ENCODE measurements at places on chromosomes 11 and 22. TPM values are rescaled to one million over a fixed set of nuclear protein-coding genes. Genes with fewer than 3 reads are reported as not detected.

DNA sequence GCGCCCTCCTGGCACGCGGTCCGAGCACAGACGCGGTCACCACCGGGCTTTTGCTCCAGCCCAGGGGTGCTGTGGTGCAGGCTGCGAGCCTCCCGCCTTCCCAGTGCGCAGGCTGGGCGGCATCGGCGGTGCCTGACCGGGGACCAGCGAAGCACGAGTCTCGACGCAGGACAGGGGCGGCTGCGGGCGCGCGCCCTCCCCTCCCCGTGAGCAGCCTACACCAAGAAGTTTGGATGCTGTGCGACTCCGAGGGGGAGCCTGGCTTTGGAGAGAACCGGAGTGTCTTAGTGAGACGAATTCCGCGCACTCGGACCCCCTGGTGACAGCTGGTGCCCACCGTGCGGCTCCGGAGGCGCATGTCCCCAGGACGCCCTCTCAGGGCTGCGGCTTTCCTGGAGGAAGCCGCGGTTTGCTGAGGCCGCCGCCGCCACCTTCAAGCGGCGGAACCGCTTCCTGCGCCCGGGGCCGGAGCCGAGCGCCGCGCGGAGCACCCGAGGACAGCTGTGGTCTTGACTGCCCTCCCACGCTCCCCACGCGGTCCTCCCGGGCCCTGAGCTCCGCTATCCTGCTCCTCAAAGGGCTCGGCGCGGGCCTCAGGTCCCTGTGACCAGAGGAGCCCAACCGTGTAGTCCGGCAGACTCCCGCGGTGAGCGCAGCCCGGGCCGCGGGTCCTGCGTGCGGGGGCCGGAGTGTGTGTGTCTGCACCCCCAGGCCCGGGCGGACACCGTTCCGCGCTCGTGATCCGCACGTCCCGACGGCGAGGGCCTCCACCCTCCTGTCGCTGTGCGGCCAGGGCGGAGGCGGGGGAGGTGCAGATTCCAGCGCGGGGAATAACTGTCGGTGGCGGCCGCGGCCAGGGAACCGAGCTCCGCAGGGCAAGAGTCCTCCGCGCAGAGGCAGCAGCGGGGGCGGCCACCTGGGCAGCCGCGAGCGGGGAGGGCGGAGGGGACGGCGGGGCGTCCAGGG, 1.7 kb downstream of the FGF3 start:
- H3K36me3 ChIP-seq = peaks cover 3% of the 10 kb centered on the region
- no peaks in the 10 kb centered on the region for H3K4me1 ChIP-seq
- peaks cover 48% of the 10 kb centered on the region for H3K27me3 ChIP-seq
- peak overlapping the region; percentile 25 for H3K4me3 ChIP-seq
- DNase-seq = no peak
- H3K27ac ChIP-seq = no peak overlapping the region

- no peak overlapping the region for H3K4me3 ChIP-seq
- no peaks in the 10 kb centered on the region for H3K36me3 ChIP-seq
- H3K27me3 ChIP-seq = peaks cover 19% of the 10 kb centered on the region
- peaks cover 3% of the 10 kb centered on the region for H3K4me1 ChIP-seq
Measured at GRCh38 chr11:29334776-29335130, 682.1 kb downstream of the KCNA4 start.

DNA sequence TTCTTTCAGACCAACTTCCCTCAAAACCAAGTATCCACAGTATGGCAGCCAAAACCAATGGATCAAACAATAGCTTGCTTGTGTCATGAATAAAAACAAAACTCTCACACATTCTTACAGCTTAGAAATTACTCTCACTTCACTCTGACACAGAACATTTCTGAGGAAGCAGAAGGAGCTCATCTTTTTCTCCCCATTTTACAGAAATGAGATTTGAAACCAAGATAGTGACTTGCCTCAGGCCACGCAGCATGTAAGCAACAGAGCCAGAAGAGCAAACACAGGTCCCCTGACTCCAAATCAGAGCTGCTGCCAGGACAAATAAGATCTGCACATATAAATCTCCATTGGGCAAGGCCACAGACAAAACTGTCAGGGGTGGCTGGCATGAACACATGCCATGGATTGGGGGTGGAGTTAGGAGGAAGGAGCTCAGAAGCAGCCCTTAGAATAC, 64.8 kb downstream of the RAB30 start:
- H3K4me1 ChIP-seq = peaks cover 58% of the 10 kb centered on the region
- no peak for DNase-seq
- H3K27me3 ChIP-seq = no peaks in the 10 kb centered on the region
- H3K36me3 ChIP-seq = peaks cover 3% of the 10 kb centered on the region
- no peak overlapping the region for H3K4me3 ChIP-seq

DNA sequence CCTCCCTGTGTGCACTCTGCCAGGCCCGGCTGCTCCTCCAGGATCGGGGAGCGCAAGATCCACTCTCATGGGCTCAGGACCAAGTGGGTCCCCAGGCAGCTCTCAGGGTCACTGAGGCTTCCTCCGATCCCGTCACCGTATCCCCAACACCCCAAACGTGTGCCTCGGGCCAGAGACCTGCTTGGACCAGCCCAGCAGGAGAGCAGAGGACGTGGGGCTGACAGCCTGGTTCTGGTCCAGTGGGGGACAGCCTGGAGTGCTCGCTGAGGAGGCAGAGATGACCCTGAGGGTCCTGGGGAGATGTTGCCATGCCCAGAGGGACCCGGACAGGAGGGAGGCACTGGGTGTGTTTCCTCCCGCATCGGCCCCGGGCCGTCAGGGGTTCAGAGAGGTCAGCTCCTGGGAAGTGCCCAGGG, 1402.6 kb downstream of the BRD1 start:
- H3K4me3 ChIP-seq = no peak overlapping the region
- no peak overlapping the region for H3K27ac ChIP-seq
- H3K36me3 ChIP-seq = no peaks in the 10 kb centered on the region
- H3K4me1 ChIP-seq = peaks cover 39% of the 10 kb centered on the region
- no peak for DNase-seq

DNA sequence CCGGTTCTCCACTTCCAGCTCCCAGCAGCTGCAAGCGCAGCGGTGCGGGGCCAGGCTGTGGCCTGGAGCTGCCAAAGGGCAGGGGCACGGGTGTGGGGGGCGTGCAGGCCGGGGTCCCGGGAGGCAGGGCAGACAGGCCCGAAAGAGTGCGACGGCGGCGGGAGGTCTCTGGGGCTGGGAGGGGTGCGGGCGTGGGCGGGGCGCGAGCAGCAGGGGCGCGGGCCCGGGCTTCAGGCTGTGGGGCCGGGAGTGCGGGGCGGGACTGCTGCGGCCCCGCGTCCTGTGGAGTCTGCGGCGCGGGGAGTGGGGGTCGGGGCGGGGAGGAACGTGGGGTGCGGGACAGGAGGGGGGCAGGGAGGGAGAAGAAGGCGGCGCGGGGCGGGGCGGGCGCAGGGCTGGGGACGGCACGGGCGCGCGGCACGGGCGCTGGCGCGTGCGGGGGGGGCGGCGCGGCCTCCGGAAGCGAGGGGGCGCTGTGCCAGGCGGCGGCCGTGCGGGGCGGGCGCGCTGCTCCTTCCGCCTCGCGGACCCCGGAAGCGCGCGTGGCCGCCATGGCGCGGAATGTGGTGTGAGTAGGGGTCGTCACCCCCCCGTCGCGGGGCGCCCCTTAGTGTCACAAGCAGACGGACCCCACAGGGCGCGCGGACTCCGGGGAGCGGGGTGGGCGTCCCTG, at the start of gene MRPL23:
Gene MRPL23, plus strand, starts transcription at position 521 of the 673 bp plus-strand sequence. Its CDS starts 31 bp downstream, at position 552.
- H3K4me3 ChIP-seq = no peak within 1 kb of the TSS
- H3K4me1 ChIP-seq = peaks cover 16% of the 10 kb centered on the region
- DNase-seq = no peak
- no peaks in the 10 kb centered on the region for H3K27me3 ChIP-seq

DNA sequence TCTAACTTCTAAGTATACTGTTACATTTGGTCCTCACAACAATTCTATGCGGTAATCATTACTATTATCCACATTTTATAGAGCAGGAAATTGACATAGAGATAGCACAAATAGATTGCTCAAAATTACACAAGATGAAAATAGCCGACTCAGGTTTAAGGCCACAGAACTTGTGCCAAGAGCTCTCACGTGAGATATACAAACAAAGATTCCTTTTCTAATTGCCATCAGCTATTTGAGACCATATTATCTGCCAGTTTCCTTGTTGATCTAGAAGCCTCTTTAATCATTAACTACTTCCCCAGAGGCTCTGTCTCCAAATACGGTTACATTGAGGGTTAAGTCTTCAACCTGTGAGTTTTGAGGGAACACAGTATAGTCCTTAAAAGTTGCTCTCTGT, 61.0 kb upstream of the GLYATL1B start:
- no peak for DNase-seq
- H3K27me3 ChIP-seq = peaks cover 11% of the 10 kb centered on the region
- H3K4me3 ChIP-seq = no peak overlapping the region
- no peak overlapping the region for H3K27ac ChIP-seq
- no peaks in the 10 kb centered on the region for H3K4me1 ChIP-seq

- peak overlapping the region; percentile 84 for H3K27ac ChIP-seq
- H3K36me3 ChIP-seq = no peaks in the 10 kb centered on the region
Measured at GRCh38 chr22:44326491-44326885, 13.7 kb upstream of the SHISAL1 start.

DNA sequence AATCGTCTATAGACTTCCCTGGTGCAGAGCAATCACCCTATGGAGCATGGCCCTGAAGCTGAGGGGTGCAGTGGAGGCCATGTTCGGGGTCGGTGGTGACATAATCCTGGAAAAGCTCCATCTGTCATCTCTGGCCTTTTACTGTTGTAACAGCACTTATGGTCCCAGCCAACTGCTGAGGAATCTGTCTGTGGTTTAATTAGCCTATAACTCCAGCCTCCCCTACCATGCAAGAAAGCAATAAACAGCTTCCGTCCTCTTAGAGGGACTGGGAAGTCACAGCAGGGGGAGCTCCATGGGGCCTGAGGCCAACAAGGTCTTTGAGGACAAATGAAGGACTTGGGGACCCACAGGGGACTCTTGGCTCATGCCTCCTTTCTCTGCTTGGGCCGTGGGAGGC, 159.1 kb upstream of the NECTIN1 start:
- H3K27me3 ChIP-seq = peaks cover 66% of the 10 kb centered on the region
- no peaks in the 10 kb centered on the region for H3K36me3 ChIP-seq
- DNase-seq = no peak
- H3K27ac ChIP-seq = no peak overlapping the region
- H3K4me3 ChIP-seq = no peak overlapping the region

DNA sequence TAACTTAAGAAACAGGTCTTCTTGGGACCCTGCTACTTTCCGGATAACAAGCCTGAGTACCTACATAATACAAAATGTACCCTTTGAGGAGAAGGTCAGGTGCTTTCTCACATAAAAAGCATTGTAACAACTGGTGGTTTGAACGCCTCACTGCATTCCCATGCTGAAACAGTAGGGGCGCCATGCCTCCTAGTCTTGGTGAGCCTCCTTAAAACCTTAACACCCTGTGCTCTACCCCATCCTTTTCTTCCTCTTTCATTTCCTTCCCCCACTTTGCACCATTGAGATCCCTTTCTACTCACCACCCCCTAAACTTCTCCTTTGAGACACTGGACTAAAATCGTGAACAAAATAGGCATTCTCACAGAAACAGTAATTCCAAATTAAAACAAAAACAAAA, 729.3 kb downstream of the NTM start:
- DNase-seq = no peak
- H3K4me3 ChIP-seq = no peak overlapping the region
- H3K27ac ChIP-seq = no peak overlapping the region

GRCh38 chr11:116869610-116870009, 32.2 kb upstream of the APOA1 start:
- H3K4me3 ChIP-seq = no peak overlapping the region
- no peaks in the 10 kb centered on the region for H3K27me3 ChIP-seq
- DNase-seq = no peak
- peaks cover 20% of the 10 kb centered on the region for H3K4me1 ChIP-seq
- no peak overlapping the region for H3K27ac ChIP-seq
- H3K36me3 ChIP-seq = peaks cover 29% of the 10 kb centered on the region

GRCh38 chr11:134624166-134624920, 212.3 kb upstream of the B3GAT1 start:
- H3K4me3 ChIP-seq = no peak overlapping the region
- no peak for DNase-seq
- no peaks in the 10 kb centered on the region for H3K36me3 ChIP-seq
- no peak overlapping the region for H3K27ac ChIP-seq

GRCh38 chr11:17765356-17766072, 30.9 kb downstream of the KCNC1 start:
- no peak for DNase-seq
- no peaks in the 10 kb centered on the region for H3K36me3 ChIP-seq
- H3K4me3 ChIP-seq = no peak overlapping the region
- no peaks in the 10 kb centered on the region for H3K4me1 ChIP-seq
- H3K27me3 ChIP-seq = peaks cover 16% of the 10 kb centered on the region

DNA sequence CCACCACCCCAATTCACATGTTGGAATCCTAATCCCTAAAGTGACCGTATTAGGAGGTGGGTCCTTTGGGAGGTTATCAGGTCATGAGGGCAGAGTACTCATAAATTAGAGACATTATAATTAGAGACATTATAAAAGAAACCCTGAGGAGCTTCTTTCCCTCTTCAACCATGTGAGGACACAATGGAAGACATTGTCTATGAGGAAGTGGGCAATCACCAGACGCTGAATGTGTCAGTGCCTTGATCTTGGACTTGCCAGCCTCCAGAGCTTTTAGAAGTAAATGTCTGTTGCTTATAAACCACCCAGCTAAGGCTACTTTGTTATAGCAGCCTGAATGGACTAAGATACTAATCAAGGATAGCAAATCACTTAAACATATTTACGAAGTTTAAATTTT, 14.8 kb downstream of the GAB2 start:
- H3K27ac ChIP-seq = no peak overlapping the region
- peaks cover 10% of the 10 kb centered on the region for H3K36me3 ChIP-seq
- H3K27me3 ChIP-seq = no peaks in the 10 kb centered on the region
- H3K4me3 ChIP-seq = no peak overlapping the region
- peaks cover 18% of the 10 kb centered on the region for H3K4me1 ChIP-seq

DNA sequence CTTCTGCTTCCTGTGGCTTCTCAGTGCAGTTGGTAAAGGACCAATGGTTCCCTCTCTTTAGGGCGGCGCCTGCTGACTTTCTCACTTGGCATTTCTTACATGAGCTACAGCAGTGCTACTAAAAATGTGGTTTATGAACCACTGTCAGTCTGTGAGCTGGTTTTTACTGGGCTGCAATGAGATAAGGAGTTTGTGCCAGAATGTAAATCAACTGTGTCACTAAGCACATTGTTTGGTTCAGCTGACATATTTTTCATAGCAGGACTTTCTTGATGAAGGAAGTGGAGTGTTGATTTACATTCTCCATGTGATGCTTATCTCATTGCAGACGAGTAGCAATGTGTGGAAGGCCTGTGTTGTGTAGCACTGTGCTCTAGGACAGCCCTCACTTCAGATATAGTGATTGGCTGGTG, 463.3 kb downstream of the SOX6 start:
- H3K4me3 ChIP-seq = no peak overlapping the region
- peaks cover 45% of the 10 kb centered on the region for H3K4me1 ChIP-seq
- no peak for DNase-seq
- H3K36me3 ChIP-seq = no peaks in the 10 kb centered on the region
- no peaks in the 10 kb centered on the region for H3K27me3 ChIP-seq

PACSIN3 gene
- 69.4 TPM for total RNA-seq

KCNK7 gene
- total RNA-seq = not detected

EFCAB6 gene
- total RNA-seq = 1.1 TPM

PRR33 gene
- not detected for total RNA-seq

SCGB1A1 gene
- total RNA-seq = not detected
